ENCODE measurements at places on chromosomes 7 and 10. TPM values are rescaled to one million over a fixed set of nuclear protein-coding genes. Genes with fewer than 3 reads are reported as not detected.

SORBS1 gene
- total RNA-seq: 1,659 TPM

GRCh38 chr7:27802999-27803398 lies 63.0 kb downstream of the TAX1BP1 start:
- no peak for DNase-seq

DNA sequence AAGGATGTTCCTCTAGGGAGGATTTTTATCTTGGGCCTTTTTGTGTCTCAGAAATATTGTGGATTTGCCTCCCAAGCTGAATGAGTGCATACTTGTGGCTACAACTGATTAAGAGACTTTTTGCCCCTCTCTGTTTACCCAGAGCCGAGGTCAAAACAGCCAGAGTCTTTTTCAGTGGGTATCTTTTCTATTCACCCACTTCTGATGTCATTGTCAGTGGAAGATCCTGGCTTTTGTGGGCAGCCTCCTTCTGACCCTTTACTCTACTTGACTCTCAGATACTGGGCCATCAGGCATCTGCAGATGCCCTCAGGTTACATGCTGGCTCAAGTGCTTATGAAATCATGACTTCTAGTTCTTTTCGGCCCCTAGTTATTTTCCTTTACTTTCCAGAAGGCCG lies 19.6 kb upstream of the PIP4K2A start:
- DNase-seq: no peak

SLC12A9 gene
- total RNA-seq: 20.0 TPM

DNA sequence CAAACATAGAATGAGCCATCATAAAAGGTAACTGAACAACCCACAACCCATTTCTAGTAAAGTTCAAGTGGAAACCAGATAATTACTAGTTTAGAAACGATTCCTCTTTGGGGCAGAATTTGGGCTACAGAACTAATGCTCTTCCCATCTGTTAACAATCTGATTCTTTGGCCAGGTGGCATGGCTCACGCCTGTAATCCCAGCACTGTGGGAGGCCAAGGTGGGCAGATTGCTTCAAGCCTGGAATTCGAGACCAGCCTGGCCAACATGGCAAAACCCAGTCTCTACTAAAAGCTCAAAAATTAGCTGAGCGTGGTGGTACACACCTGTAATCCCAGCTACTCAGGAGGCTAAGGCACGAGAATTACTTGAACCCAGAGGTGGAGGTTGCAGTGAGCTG lies 18.5 kb downstream of the CYP51A1 start:
- no peak for DNase-seq

DNA sequence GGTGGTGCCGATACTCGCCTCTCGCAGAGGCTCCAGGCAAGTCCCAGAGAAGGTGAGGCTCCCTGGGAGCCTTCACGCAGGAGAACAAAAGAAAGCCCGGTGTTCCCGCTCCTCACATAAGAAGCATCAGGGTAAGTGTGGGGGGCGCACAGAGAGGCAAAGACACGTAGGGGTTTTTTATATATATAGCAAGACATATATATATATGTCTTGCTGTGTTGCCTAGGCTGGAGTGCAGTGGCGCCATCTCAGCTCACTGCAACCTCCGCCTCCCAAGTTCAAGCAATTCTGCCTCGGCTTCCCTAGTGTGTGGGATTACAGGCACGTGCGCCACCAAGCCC lies 61.3 kb downstream of the PDIA4 start:
- DNase-seq: no peak

CAMK1D gene
- total RNA-seq: 11.2 TPM

GRCh38 chr10:28719789-28720436 lies 42.6 kb downstream of the BAMBI start:
- DNase-seq: no peak

DNA sequence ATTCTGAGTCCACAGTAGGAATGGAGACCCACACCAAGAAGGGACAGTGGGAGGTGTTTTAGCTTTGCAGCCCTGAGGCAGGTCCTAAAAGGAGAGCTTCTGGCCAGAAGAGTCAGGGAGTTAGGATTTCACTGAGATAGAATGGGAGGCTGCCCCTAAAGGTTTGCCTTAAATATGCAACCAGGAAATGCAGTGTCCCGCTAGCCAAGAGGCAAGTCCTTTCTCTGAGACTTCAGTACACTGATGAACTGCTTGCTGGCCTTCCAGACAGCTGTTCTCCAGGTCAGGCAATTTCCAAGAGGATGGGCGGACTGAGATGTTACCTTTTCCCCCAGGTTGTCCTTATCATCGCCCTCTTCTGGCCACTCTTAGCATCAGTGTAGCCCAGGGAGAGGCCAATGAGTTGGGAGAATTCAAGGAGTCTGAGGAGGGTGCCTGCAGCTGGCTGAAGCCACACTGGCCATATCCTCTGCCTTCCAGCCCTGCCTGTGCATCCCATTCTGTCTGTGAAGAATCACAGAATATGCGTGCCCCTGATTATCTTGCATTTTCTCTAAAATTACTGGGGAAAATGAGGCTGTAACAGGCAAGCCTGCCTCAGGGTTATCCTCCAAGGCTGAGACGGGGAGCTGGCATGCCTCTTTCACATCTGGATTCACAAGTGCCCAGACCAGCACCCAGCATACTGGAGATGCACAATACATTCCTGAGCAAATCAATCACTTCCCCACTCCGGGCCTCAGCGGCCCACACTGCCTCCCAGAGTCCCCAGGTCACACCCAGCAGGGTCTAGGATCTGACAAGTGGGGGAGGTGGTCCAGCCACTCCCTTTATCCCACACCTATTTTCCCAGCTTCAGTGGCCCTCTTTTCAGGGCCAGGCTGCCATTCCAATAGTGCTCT lies 2.4 kb downstream of the TLL2 start:
- no peak for DNase-seq

GRCh38 chr7:47720141-47720906 lies 138.4 kb upstream of the TNS3 start:
- no peak for DNase-seq

- no peak for DNase-seq
These were observed 23.6 kb downstream of the FAM3C start for GRCh38 chr7:121372376-121373010.

GRCh38 chr10:128875030-128875744 lies 591.9 kb upstream of the MGMT start:
- no peak for DNase-seq

- DNase-seq: no peak
These were observed 271.3 kb downstream of the FGFR2 start for GRCh38 chr10:121326905-121327304.
